Smooth muscle cell of the brain vasculature (primary cell): ENCODE measurements at places on chromosomes 12 and 14.
A peak's percentile ranks its signal among the peaks of the same experiment; 100 is the strongest.

GRCh38 chr14:96351986-96352385 is 11.2 kb downstream of the ATG2B start:
- no peak for DNase-seq

DNA sequence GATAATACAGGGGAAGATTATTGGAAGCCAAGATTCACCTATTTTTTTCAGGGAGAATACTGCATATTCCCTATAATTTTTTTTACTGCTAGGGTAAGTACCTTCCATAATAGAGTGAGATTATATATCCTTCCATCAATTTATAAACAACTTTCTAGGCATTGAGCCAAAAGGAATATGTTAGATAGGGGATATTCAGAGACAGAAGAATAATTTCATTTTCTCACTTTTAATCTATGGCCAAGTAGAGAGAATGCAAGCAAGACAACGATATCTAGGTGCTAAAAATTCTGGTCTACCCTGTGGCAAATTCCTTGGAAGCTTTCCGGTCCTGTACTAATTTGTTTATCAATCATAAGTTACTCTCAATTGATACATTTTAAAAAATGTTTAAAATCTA is 69.7 kb upstream of the STAC3 start:
- no peak for DNase-seq

- no peak for DNase-seq
These were observed 3.9 kb upstream of the POC1B start for GRCh38 chr12:89529738-89530137.

DNA sequence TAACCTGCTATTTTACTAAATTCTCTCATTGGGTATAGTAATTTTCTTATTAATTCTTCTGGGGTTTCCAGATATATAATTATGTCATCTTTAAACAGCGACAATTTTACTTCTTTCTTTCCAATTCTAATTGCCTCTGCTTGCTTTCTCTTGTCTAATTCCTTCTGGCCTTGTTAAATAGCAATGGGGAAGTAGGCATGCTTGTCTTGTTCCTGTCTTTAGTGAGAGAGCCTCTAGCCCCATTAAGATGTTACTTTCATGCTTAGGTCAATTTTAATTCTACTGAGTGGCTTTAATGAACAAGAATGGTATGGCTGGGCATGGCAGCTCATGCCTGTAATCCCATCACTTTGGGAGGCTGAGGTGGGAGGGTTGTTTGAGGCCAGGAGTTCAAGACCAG is 31.7 kb downstream of the LRTM2 start:
- DNase-seq, result no peak

GRCh38 chr14:95408731-95409476 is 89.2 kb upstream of the CLMN start:
- DNase-seq, result no peak

- no peak for DNase-seq
These were observed 22.8 kb downstream of the HEBP1 start for GRCh38 chr12:12977231-12977630.

- no peak for DNase-seq
These were observed 14.9 kb downstream of the C2CD5 start for GRCh38 chr12:22529281-22530060.

DNA sequence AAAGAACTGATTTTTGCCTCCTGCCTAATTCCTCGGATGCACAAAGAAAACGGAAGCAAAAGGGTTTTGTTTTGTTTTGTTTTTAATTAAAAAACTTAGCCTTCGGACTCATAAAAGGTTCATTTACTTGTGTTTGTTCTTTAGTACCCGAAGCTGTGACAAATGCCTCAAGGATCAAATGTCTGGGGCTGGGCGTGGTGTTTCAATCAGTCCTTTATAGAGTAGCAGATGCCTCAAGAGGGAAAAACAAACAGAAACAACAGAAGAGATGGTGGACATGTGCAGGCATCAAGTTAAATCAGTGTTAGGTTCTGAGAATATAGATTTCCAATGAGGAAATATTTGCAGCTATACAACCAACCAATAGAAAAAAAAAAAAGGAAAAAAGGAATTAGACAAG is 1.6 kb upstream of the WIF1 start:
- DNase-seq, result no peak

- DNase-seq, result no peak
These were observed 98.1 kb upstream of the GRIP1 start for GRCh38 chr12:66776974-66777373.

DNA sequence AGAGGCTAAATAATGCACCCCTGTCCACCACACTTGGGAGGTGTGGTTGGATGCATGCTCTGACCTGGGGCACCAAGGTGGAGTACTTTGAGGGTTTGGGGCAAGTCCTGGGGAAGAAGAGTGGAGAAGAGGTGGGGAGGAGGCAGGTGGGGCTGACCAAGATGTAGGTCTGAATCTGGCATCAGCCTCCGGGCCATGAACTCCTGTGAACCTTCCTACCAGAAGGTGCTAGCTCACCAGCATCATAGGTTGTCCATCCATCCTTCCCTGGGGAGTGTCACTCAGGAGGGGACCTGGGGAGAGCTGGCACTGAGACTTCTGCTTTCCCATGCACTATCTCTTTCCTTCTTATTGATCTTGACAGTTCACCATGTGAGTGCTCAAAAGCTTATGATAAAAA is 13.6 kb upstream of the EMP1 start:
- no peak for DNase-seq

DNA sequence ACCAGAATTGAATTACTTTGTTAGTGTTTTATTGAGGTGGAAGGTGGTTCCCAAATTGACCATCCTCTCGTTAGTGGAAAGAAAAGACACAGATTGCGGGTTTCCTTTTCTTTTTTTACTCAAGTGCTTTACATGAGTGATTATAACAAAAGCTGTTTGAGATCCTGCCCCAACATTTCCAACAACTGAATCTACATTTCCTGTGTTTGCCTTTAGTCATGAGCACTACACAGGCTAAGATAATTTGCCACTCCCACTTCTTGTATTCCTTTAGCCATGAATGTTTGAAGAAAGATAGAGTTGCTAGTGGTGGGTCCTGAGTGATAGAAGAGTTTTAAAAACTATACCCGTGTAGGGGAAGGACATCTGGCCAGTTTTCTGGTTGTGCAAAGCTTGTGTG is 16.0 kb downstream of the RERGL start:
- no peak for DNase-seq

DNA sequence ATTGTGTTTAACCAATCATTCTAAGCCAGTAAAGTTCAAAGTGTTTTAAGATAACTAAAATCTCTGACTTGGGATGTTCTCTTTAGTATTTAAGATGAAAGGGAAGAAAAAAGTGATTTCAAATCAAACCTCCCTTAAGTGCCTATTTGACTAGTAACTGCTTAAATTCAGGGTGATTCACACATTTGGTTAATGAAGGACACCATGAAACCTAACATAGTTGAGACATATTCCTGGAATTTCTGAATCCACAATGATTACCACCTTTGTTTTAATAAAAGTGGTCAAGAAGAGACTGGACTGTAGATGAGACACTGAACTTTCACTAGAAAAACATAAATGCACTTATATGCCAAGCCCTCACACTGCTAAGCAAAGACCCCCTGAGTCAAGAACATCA is 138.7 kb downstream of the MED13L start:
- no peak for DNase-seq

DNA sequence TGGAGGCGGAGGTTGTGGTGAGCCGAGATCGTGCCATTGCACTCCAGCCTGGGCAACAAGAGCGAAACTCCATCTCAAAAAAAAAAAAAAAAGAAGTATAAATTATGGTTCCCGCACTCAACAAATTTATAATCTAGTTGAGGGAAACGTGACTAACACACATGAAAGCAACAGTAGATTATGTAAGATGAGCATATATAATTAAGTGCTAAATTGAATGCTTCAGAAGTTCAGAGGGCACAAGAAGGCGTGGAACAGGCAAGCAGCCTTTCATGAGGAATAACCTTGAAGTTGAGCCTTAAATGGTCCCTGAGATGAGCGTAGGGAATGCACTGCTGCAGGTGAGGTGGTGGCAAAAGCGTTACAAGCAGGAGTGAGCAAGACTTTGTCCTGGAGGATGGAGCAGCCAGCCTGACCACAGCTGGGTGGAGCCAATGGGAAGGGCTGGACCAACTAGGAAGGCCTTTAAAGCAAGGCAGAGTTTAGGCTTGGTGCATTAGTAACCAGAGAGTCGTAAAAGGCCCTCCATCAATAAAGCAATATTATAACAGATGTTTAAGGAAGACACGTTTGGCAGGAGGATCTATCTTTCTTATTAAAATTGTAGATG is 30.6 kb upstream of the TUBA1A start:
- DNase-seq, result no peak

DNA sequence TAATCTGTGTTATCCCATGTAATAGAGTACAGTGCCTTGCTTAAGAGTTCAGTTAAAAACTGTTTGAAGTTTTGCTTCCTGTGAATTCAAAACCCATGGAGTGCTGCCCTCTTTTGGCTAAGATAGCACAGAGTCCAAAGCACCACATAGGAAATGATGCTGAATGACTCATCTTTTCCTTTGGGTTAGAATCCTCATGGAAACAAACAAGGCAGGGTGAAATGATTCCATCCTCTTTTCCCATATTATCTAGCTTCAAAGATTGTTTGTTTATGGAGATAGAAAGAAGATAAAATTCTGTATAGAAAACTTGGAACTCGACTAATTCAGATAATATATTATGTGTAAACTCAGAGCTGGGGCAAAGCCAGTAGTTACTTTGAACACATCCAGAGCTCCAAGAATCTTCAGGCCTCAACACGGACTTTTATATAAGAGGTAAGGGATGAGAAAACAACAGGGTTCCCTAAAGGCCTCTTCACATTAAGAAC is 87.4 kb downstream of the OTOGL start:
- peak; percentile 91 for DNase-seq

DNA sequence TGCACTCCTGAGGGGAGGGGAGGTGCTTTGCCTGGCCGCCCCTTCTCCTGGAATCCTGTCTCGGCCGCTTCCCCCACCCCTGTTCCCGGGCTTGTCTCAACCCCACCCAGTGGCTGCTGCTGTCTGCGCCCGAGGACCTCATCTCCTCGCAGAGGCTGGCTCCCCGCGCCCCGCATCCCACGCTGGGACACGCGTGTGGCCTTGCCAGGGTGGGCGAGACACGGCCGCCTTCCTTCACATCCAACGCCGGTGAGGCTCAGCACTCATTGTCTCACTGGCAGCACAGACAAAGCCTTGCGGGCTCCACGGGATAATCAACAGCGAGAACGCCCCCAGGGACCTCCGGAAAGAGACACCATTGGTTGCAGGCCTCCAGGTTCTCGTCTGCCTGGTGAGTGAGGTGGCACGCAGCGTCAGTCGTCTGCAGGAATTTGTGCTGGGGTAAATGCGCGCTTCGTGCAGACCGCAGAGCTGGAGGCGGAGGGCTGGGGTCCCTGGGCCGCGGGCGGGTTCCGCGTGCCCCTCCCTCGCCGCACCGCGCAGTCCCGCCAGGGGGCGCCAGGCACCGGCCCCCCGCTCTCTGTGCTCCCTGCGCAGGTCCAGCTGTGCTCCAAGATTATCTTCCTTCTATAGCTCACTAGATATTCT is 26.8 kb downstream of the CCDC177 start:
- DNase-seq, result no peak

- DNase-seq, result no peak
These were observed 152.0 kb downstream of the KTN1 start for GRCh38 chr14:55731881-55732498.

- no peak for DNase-seq
These were observed 1212.5 kb downstream of the GALC start for GRCh38 chr14:86780461-86780860.

- no peak for DNase-seq
These were observed 11.2 kb downstream of the HECTD4 start for GRCh38 chr12:112370868-112371510.

DNA sequence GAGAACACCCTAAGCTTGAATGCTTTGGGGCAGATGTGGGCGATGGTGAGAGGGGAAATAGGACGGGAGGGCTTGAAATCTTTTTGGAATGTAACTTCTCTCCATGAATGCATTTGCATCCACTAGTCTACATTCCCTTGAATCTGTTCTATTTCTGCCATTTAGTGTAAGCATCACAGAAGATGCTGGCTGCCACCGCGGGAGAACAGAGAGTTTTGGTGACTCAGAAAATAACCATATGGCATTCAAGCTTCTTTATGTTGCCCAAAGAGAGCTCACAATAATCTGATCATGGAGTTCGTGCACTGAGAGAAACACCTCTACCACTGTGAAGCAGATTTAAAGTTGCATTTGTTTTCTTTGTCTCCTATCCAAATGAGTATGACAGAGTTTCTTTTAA is 52.6 kb upstream of the OTX2 start:
- no peak for DNase-seq

DNA sequence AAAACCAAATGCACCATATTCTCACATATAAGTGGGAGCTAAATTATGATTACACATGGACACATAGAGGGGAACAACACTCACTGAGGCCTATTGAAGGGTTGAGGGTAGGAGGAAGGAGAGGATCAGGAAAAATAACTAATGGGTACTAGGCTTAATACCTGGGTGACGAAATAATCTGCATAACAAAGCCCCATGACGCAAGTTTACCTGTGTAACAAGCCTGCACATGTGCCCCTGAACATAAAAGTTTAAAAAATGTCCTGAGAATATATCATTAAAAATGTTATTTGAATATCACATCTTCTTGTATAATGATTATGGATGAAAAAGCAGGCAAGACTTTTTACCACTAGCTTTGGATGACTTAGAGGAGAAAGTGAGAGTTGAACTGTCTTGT is 138.0 kb upstream of the NOVA1 start:
- no peak for DNase-seq

DNA sequence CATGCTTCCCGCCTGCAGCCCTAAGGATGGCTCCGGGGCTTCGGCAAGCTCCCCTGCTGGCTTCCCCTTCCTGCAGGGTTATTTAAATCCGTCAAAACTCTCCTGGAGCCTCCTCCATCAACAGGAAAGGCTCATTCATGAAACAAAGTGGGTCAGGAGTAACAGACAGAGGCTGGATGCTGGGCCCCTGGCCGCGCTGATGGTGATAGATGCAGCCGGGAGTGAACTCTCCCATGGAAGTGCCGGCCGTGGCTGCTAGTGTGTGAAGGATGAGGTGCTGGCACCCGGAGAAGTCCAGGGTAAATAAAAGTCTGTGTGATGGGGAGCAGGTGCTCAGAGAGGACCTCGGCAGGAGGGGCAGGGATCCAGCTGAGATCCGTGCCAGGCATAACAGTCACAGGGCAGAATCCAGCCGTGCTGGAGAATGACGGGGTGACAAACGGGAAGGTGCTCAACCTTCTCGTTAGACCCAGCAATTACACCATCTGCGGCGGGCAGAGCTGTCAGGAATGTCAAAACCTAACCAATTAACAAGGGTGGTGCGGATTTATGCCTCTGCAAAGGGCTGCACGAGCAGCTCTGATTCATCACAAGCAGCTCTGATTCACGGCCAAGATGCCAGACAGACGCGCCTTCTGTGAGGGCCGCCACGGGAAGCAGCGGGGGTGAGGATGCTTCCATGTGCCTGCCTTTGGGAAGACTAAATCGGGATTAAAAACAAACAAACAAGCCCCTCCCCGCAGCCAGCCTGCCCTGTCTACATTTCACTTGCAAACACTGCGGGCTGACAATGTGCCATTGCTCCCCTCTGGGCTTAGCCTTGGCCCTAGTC is 55.6 kb downstream of the SYNE3 start:
- DNase-seq, result no peak

DNA sequence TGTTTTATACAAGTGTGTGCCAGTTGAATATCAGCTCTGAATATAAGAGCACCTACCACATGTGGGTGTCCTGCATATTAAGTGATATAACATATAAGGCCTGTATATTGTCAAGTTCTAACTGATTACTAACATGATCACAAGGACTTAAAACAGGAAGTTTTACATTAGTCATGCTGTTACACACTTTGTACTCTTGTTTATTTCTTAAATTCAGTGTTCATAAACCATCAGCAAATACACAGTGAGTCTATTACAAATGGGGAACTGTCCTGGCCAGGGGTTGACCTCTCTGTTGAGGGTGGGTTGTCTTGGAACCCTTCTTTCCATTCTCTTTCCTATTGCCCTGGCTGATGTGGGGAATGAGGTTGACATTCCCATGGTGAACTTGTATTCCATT is 19.1 kb downstream of the HELB start:
- DNase-seq, result no peak
